ENCODE measurements at places on chromosomes 2 and 18.

DNA sequence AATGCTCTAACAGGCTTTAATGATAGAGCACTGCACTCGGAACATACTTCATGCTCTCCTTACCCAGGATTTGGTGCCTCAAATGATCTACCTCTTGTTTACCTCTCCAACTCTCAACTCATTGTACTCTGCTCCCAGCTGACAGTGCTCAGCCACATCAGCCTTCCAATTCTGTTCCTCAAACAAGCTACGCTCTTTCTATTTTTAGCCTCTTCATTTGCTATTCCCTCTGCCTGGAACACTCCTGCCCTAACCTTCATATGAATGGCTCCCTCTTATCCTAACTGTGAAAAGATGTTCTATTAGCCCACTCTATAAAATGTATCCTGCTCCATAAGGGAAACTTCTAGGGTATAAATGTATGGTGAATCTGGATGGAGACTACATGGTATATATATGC, 42.5 kb downstream of the PIGN start:
- DNase-seq, result no peak

GRCh38 chr2:68588589-68588988, 54.8 kb upstream of the PROKR1 start:
- DNase-seq, result no peak

GRCh38 chr2:159913900-159914299, 115.9 kb upstream of the CD302 start:
- DNase-seq, result no peak

- DNase-seq, result no peak
Observed at GRCh38 chr2:30448308-30448707, 1.3 kb downstream of the LCLAT1 start.

DNA sequence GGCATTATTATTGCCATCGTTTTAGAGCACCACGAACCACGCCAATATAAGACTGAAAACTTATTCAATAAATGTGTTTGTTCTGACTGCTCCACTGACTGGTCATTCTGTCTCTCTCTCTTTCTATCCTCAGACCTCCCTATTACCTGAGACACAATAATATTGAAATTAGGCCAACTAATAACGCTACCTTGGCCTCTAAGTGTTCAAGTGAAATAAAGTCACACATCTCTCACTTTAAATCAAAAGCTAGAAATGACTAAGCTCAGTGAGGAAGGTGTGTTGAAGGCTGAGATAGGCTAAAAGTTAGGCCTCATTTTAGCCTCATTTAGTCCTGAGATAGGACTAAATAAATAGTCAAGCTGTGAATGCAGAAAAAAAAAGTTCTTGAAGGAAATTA, 38.8 kb downstream of the G6PC2 start:
- no peak for DNase-seq

DNA sequence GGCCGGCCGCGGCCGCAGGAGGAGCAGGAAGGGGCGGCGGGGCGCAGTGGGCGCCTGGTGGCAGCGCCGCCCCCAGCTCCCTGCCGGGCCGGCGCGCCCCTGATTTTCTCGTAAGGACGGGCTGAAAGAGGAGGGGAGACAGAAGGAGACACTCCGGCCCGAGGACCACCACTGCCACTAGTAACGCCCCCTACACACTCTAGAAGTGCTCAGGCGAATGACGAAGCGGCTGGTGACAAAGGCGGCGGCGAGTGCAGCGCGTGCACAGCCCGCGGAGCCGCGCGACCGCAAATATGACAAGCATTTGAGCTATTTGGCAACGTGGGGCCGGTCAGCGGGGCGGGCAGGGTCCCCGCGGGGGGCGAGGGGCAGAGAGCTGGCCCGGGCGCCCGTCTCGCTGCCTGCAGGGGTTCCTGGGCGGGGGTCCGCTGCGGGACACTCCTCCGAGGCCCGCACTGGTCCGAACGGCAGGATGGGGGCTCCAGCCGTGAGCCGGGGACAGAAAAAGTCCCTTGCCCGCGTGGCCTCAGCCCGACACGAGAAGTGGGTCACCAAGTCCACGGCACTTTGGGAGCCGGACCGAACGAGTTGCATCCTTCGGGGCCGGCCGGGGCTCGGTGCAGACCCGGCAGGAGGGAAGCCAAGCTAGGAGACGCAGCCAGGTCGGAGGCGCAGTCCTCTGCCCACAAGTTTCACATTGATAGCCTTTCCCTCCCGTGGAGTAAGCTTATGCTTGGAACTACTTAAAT, 524 bp upstream of the SERTAD2 start:
- peak; percentile 40 for DNase-seq

DNA sequence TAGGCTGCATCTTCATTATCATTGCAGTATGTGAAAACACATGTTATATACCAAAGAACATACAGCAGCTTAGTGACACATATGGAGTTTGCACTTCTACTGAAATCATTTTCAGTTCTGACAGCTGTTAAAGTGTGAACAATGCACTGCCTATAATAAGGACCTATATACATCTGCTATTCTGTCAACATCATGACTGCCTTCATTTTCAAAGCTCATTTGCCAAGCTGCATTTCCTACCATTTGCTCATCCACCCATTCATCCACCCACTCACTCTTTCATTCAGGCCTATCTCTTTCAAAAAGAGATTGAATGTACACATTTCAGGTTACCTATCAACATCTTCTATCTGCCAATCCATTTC, 81.7 kb upstream of the STK17B start:
- no peak for DNase-seq

GRCh38 chr2:235106874-235107639, 155.2 kb downstream of the SH3BP4 start:
- DNase-seq, result no peak

- peak; percentile 22 for DNase-seq
Observed at GRCh38 chr2:120675460-120676130, 60.1 kb upstream of the GLI2 start.

DNA sequence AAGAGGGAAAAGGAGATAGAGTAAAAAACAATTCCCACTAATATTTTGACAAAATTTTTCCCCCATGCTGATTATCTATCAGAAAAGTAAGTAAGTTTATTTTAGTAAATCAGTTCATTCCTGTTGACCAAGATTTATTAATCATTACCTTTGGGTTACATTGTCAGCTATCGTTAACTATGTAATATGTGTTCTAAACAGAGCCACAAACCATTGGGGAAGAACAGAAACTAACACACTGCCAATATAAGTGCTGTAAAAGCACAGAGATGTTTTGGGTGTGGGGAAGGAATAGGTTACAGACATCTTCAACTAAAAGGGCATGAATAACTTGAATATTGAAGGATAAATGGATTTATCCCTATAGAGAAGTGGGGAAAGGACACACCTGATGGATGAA, 42.5 kb upstream of the ACADL start:
- DNase-seq, result no peak

DNA sequence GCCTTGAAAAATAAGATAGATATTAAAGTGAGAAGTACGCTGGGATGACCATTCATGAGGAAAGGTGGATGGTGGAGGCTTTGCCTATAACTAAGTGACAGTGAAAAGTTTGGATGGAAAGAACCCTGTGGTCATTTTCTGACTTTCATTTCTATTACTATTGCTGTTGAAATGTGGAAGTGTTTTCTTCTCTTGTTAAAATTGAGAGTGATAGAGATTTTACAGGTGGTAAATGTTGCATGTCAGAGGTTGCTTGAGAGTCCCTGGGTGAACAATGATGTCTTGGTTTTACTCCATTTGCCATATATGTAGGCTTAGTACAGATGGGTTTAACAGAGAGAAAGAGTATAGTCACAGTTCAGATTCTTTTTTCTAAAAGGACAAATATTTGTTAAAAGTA, 18.4 kb downstream of the NCOA1 start:
- no peak for DNase-seq

GRCh38 chr2:172084645-172085459, 455 bp upstream of the DLX1 start:
- DNase-seq, result no peak

GRCh38 chr2:135800513-135801460, 36.2 kb downstream of the LCT start:
- DNase-seq, result no peak

- DNase-seq, result no peak
Observed at GRCh38 chr2:205994344-205994743, 91.6 kb downstream of the INO80D start.

DNA sequence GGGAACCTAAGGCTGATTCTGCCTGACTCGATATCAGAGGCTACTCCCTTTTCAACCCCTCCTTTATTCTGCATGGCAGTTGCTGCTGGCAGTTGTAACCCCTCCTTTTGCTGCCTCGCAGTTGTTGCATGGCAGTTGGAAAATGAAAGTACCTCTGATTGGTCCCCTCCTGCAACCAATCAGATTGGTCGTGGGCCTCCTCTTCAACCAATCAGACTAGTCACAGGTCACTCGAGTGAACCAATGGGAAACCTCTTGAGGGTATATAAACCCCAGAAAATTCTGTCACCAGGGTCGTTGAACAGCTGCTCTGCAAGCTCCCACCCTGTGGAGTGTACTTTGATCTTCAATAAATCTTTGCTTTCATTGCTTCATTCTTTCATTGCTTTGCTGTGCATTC, 294.3 kb upstream of the SLC8A1 start:
- DNase-seq, result no peak

GRCh38 chr18:48569915-48570264, 31.1 kb downstream of the CTIF start:
- DNase-seq, result no peak

- DNase-seq, result no peak
Observed at GRCh38 chr2:116264872-116265271, 1549.6 kb upstream of the DDX18 start.

DNA sequence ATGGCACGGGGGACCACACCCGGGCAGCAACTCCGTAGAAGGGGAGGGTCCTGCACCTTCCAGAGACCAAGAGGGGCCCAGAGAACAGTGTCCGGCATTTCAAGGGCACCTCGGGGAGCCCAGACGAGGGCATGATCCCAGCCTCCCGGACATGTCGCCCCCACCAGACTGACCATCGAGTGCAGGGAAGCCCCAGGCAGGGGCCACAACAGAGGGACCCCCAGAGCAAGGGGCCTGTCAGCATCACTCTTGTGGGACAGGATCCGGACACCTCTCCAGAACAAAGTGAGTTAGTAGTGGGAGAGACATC, 50.4 kb upstream of the CTDP1 start:
- DNase-seq, result no peak

DNA sequence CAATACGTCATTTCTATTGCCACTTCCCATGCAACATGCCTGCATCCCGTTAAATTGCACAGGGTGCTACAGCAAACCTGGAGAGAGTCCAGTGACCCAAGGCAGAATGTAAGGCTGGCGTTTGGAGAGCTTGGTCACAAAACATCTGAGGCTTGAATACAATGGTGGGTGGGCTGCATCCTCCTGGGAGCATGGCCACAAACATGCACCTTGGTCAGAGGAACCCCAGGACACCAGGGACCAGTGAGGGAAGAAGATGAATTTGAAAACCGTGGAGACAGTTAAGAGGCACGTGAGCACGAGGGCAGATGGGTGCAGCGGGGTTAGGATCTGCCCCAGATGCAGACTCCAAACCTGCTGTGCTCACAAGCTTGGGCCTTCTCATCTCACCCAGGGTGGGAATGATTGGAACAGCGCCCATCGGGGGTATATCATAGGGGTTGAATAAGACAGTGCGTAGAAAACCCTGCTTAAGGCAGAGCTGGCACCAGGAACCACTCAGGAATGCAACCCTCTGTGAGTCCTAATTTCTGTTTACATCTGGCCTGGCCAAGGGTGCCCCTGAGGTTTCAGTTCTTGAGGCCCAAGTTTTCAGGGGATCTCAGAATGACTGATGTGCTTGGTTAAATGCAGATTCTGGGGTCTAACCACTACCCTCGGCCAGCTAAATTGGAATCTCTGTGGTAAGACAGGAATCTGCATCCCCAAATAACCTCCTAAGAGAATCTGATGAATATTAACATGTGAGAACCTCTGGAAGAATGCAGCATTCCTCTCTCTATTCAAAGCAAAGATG, 97.2 kb downstream of the ARL4C start:
- DNase-seq, result no peak

DNA sequence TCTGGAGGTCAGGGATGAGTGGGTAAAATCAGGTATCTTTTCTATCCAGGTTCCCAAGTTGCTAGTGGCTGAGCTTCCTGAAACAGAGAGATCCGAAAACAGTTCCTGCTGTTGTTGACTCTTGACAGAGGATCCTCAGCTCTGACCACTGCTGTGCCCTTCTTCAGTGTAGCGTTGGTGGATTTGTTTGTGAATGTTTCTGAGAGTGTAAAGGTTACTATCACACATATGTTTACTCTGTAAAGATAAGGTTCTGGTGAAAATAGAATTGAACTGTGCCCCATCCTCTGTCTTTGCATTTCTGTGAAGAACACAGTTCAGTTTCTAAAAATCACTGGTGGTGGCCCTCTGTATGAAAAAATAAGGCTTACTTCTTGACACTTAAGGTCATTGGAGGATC, 119.8 kb downstream of the LDLRAD4 start:
- no peak for DNase-seq

GRCh38 chr2:218291318-218292047, 820 bp downstream of the TMBIM1 start:
- no peak for DNase-seq

DNA sequence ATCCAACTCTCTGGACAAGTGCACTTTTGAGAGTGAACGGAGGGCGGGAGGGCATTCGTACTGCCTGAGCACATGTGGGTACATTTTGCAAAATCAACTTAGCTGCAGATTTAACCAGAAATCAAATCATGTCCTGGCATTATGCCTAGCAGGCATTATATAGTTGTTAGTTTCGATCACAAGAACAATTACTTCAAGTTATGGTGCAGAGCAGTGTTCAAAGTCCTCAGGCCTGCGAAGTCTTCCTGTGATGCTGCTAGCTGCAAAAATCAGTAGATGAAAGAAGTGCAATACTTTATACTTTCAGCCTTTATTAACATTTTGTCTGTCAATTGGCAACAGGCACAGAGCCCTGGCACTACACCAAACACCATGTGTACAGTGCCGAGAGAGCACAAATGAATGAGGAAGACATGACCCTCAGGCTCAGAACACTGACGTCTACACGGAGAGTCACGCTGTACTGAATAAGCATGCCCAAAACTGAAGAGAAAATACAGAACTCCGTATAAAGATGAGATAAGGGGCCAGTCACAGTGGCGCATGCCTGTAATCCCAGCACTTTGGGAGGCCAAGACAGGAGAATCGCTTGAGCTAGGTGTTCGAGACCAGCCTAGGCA, 92.1 kb upstream of the CREB1 start:
- DNase-seq, result no peak

DNA sequence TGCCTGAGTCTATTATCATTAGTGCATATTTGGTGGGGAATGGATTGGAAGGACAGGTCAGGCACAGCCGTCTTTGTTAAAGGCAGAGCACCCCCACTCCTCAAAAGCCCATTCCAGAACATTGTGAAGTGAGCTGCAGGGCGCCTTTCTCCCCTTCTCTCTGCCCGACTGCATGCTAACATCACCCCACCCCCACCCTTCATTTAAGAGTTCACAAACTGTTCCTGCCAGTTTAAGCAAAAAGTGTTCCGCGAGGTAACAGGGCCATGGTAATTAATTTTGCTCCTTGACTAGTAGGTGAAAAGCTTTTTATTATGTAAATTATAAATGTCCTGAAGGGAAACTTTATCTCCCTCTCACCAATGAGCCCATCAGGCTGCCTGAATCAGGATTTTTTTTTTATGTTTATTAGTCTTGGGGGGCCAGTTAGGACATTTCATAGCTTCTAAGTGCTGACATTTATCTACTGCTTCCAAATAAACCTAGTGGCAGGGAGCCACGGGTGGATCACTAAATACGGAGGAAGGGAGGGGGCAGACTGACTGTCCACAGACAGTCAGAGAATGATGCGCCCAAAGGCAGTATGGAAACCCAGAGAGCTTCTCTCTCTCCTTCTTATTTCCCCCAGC, 99.4 kb downstream of the FTCDNL1 start:
- no peak for DNase-seq
